Cardiac fibroblast (primary cell): ENCODE measurements at places on chromosomes 11 and 22.

DNA sequence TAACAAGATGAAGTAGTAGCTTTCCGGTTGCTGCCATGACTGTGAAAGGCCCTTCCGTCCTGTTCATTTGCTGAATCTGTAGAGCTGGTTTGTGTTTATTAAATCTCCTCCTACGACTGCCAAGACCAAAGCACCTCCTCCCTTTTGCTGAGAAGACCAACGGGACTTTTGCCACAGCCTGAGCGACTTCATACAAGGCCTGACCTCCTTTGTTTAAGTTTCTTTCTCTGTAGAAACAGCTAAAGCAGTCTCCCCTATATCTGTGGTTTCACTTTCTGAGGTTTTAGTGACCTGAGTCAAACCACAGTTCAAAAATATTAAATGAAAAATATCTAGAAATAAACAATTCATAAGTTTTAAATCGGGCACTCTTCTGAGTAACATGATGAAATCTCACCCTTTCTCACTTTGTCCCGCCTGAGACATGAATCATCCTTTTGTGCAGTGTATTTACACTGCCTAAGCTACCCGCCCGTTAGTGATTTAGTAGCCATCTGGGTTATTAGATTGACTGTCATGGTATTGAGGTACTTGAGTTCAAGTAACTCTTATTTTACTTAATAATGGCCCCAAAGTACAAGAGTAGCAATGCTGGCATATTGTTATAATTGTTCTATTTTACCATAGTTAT is 119.1 kb upstream of the LRRC4C start:
- peak; percentile 12 for DNase-seq

- DNase-seq = no peak
Measured at GRCh38 chr11:1039481-1040427, 3.2 kb upstream of the MUC6 start.

GRCh38 chr11:74849525-74850391 is 99.1 kb downstream of the XRRA1 start:
- DNase-seq = peak; percentile 51

GRCh38 chr11:70603114-70603755 is 204.9 kb downstream of the CTTN start:
- no peak for DNase-seq

DNA sequence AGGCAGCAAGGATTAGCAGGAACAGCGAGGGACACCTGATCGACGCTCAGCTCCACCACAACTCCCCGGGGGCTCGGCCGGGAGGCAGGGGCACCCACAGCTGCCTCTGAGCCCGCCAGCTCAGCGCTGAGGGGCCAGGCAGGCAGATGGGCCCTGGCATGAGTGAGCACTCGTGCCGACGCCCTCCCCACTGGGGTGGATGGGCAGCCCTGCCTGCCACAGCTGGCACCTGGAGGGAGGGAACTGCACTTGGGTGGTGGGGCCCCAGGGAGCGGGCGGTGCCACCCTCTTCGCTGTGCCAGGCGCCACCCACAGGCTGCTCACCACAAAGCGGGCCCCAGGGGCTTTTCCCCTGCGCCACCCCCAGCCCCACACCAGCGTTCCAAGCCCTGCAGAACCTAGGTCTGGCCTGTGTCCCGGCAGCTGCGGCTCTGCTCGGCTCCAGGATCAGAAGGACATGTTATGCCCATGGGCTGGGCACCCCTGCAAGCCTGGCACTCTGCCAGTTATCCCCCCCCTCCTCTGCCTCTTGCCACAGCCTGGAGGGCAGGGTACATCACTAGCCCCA is 28.8 kb downstream of the WNT7B start:
- DNase-seq = no peak

DNA sequence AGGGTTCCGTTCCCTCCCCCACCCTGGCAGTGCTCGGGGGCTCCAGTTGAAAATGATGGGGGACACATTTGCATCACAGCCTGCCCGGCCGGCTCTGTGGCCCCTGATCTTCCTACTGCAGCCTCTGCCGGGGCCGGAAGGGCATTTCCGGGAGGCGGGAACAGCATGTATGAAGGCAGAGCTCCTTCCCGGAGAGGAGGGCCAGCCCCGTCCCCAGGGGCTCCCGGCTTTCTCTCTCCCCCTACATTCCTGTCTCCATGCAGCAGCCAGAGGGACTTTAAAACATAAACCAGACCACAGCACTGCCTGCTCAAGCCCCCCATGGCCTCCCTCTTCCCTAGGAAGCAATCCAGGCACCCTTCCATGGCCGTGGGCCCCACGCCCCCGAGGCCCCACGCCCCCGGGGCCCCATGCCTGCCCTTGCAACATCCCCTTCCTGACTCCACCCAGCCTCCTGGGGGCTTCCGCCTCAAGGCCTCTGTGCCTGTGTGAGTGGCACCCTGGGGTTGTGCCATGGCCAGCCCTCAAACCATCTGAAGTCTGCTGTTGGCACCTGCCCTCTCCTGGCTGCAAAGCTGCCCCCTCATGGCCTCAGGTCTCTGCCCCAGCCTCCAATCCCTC is 73.1 kb downstream of the CDKN1C start:
- DNase-seq = no peak

DNA sequence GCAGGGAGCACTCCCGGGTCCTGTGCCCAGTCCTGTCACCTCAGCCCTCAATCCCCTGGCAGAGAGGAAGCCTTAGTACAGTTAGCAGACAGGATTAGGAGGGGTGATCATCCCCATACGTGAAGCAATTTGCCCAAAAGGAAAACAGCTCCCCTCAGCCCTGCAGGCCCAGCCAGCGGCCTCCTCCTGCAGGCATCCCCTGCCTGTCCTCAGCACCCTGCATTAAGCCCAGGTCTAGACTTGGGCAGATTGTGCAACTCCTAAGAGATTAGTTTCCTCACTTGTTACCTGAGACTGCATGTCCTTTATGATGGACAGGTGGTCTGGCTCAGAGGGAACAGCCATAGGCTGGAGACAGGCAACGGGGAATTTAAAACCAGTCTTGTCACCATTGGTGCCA is 95.5 kb upstream of the TMEM45B start:
- no peak for DNase-seq

GRCh38 chr22:39489094-39490068 is 12.7 kb upstream of the MIEF1 start:
- DNase-seq = no peak

GRCh38 chr22:35450824-35451569 is 51.1 kb downstream of the MCM5 start:
- DNase-seq = no peak
